ENCODE measurements at places on chromosomes 2 and 18.

DNA sequence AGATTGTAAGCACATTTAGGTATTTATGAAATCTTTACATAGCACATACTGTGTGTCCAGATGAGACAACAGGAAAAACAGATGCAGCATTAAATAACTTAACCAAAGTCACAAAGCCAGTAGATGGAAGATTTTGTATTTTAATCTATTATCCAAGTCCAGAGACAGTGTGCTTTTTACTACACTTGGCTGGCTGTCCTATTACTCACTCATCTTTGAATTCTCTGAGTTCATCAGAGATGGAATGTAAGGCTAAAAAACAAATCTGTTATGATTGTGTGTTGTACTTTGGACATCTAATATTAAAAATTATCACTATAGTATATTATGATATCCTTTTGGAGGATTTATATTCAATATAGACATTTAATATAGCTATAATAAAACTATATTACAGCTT, 1189.4 kb downstream of the DSC3 start:
- no peak for DNase-seq

DNA sequence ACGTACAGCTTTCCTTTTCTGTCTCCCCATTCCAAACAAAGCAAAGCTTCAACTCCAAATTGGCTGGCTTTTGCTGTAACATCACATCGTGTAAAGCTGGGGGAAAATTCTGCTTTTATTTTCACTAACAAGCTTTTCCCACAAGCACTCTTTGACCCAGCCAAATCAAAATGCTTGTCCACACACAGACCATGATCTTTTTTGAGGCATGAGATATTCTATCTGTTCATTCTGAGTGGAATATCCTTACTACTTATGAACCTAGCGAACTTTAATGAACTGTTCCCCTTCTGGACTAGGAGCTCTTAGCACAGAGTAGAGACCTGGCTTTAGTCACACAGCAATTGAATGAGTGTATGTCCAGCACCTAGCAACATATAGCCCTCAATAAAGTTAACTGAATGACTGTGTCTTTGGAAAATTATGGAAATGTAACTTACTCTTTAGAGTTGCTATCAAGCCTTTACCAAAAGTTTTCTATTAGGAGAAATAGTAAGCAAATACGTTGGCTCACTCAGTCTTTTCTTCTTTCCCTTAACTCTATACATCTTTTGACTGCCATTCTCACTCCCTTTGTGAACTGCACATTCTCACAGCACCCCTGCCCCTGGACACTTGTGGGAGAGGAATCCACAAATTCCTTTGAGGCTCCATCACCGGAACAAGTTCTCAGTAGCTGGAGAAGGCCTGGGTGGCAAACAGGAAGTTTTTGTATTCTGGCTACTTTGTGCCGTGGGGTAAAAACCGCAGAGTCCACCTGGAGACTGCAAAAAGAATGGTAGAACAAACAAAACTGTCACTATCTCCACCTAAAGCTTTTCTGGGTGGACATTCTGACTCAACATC, 1.3 kb upstream of the UBE2E3 start:
- no peak for DNase-seq

DNA sequence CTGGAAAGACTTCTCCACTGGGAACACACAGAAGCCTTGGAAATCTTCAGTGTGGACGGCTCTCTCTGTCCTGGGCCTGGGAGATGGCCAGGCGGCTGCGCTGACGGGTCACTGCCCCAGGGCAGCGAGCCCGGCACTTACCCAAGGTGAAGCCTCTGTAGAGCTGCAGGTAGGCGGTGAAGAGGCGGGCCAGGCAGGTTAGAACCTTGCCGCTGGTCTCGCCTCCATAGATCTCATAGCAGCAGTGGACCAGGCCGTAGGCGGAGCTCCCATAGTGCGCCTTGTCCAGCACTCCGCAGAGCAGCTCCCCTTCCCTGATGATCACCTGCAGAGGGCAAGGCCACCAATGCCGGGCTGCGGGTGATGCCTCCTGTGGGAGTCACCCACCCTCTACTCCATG, 53.0 kb downstream of the POLR1A start:
- no peak for DNase-seq

DNA sequence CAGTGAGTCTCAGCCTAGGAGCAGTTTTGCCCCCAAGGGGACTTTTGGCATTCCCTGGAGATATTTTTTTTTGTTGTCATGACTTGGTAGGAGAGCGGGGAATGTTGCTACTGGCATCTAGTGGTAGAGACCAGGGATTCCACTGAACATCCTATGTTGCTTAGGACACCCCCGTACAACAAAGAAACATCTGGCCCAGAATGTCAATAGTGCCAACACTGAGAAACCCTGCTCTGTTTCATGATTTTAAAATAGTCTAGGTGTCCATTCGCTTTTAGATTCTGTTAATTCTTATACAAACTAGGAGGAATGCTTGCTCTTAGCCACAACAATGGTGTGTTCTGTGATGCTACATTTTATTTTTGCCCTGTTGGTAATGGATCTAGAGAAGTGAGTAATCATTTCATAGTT, 225.8 kb upstream of the SIX3 start:
- peak; percentile 17 for DNase-seq

- DNase-seq = no peak
Measured at GRCh38 chr2:165651233-165651632, 142.8 kb downstream of the GALNT3 start.

- no peak for DNase-seq
Measured at GRCh38 chr2:67566285-67566684, 169.2 kb downstream of the ETAA1 start.

DNA sequence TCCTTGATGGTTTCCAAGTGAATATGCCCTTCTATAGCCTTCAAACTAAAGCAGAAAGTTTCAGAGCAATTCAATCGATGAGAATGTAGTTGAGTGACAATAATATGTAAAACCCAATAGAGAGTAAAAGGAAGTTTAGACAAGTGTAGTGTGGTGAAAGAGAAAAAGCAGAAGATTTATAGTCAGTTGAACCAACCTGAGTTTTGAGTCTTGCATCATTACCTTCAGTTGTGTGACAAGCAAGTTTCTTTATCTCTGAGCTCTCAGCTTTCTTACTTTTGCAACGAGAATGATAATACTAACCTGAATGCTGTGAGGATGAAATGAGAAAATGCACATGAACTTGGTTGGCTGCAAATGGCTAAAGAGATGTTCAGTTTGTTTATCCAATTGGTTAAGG, 40.6 kb upstream of the TMEM247 start:
- DNase-seq = no peak

DNA sequence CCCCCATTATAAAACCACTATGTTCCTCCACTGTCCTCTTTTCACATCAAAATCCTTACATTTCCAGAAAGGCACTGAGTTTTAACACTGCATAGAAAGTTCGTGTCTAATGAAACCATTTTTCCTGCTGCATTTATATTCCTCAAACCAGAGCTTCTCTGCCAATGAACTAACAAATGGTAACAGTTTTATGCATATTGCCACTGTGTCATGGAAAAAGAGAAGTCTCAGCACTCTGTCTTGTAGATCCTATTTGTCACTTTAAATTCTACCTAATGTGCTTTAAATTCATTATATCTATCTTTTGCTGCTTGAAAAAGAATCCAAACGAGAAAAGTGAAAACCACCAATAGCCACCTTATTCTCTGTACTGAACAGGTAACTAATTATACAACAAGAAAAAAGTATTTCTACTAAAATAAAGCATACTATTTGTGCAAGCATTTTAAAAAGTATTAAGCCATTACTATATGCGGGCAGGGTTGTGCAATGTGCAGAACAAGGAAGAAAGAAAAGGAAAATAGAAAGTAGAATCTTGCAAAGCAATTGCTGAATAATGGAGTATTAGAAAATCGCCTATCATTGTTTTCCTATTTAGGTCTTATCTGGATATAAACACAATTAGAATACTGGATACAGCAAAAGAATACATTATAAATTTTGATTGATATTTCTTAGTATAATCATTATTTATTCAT, 328.9 kb downstream of the ZEB2 start:
- DNase-seq = peak; percentile 67

DNA sequence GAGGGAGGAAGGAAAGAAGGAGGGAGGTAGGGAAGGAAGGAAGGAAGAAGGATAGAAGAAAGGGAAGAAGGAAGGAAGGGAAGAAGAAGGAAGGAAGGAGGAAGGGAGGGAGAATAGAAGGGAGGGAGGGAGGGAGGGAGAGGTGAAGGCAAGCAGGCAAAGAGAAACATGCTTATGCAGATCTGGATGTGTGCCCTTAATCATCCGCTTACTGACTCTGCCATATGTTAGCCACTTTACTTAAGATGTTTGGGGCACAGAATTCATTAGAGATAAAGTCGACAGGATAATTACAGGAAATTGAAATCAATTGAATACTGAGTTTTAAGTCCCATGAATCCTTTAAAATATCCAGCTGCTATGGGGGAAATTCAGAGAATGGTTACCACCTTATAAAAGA, 334.2 kb downstream of the GRB14 start:
- DNase-seq = no peak

DNA sequence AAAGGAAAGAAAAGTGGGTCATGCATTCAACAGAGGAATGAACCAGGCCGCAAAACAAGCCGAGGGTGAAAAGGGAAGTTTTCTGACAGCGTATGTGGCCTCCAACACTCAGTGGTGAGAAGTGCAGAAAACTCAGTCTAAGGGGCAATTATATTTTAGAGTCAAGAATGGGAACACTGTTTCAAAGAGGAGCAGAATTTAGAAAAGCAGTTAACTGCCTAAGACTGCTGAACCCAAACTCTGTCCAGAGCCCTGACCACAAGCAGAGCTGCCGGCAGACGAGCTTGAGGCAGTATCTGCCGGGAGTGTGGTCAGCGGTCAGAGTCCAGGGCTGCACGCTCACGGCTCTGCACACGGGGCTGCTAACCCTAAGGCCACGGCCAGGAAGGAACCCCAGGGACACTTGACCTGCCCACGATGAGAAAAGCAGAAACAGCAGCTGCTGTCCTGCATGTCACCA, 347.0 kb upstream of the ID2 start:
- DNase-seq = peak; percentile 44

DNA sequence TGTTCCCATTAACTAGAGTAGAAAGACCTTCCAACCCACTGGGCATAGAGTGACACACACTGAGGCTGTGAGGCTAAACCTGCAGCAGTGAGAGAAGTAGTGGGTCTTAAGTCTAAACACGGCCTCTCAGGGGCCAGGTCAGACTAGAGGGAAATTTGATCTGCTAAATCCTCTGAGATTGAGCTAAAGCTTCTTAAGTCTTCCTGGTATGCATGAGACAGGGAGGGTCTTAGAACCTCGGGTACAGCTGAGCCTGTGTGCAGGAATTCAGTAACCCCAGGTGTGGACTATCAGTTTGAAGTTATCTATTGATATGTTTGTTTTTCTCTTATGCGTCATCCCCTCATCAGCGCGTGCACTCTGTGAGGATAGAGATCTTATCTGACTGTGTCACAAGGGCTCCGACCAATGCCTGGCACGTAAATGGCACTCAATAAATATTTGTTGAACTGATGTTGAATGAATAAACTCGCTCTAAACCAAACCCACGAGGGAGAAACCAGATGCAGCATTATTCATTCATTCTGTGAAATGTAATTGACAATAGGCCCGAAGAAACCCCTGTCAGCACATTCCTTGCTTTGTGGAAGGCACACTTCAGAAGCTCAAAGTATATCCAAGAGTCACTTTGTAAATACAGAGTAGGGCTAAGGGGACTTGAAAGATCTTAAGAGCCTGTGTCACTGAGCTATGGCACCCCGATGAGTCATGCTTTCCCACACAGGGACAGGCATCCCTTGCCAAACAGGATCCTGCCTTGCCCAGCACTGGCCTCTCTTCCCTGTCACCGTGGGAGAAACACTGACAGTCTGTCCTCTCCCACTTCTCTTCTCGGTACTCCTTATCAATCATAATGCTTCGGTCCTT, 21.7 kb upstream of the RAB10 start:
- DNase-seq = peak; percentile 83

GRCh38 chr18:51621113-51621863, 423.8 kb upstream of the MEX3C start:
- DNase-seq = peak; percentile 38

DNA sequence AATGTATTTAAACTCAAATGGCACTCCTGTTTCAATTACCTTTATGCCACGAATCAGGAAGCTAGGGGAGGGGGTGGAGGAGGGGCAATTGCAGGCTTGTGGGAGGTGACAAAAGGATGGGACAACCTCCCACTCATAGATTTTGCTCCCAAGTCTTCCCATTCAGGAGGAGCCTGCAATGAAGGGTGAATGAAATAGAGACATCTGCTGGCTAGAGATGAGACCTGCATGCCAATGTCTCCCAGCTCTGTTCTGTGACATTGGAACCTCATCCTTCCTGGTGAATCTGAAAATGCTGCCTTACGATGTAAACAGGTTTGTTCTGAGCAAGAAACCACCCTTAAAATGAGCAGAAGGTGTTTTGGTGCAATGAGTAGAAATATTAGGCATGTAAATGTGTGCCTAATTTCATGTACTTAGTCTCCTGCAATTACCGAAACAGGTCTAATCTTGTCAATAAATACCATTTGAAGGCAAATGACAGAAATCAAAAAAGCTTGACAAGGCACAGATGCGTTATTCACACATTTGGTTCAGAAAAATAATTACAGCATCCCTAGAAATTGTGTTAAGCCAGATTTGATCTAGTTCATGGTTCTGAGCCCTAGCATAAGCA, 2.7 kb upstream of the PID1 start:
- DNase-seq = peak; percentile 74

DNA sequence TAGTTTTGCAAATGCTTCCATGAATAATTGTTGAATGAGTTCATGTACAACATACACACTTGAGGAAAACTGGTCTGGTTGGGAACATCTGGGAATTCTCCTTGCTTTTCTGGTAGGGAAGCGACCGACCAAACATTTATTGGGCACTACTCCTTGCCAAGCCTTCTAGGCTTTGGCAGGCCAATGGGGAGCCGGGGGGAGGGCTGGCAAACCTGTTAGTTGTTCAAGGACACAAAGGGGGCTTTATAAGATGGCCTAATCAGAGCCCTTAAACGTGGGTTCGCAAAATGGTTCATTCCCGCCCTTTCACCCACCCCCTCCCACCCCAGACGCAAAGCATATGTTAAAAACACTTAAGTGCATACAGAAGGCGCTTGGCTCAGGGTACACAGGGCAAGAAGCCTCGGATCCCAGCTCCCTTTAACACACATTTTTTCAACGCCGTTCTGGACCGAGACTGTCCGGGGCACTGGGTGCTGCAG, 844 bp upstream of the VSNL1 start:
- DNase-seq = no peak

DNA sequence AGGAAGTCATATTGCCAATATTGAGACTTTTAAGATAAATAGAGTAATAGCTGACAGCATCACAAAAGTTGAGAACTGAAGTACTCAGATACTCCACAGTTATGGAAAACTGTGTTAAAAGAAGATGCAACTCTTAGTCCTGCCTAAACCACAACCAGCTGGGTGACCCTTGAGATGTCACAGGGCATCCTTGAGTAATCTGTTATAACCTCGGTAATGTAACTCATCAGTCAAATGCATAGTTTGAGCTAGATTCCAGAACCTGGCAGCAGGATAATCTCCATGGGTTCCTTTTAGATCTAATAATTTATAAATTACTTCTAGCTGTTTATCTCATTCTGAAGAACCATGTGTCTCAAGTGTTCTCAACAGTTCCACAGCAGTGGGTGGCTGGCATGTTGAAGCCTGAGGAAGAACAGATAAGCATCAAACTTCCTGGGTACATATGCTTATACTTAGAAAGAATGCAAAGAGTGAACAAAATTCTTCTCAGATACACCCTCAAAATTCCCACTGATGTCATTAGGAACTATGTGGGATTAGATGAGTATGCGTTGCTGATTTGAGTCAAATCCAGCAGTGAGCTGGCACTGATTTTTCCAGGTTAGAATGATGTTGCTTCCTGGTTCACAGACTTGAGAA, 304.1 kb upstream of the ERBB4 start:
- no peak for DNase-seq
